Substantia nigra (tissue), 51 donors: ENCODE measurements at places on chromosomes 6 and 20.

GRCh38 chr6:138692058-138692977 lies 81.3 kb upstream of the CCDC28A start:
- DNase-seq, result peak; percentile 64

- no peak for DNase-seq
Measured at GRCh38 chr6:151128763-151129370, 110.9 kb upstream of the AKAP12 start.

DNA sequence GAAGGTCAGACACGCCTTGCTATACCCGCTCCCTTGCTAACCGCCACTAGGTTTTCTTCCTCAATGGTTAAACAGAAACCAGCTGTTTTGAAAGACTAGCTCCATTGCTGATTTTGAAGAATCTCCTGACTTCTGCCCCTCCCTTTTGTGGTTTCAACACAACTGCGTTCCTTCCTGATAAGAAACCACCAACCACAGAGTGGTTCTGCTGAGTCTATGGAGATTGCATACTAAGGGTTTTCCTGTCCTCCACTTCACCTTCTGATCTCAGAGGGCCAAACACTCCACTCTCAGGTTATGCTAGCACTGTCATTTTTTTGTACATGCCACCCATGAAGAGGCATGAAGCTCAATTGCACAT lies 207.9 kb downstream of the MYLK4 start:
- DNase-seq, result no peak

DNA sequence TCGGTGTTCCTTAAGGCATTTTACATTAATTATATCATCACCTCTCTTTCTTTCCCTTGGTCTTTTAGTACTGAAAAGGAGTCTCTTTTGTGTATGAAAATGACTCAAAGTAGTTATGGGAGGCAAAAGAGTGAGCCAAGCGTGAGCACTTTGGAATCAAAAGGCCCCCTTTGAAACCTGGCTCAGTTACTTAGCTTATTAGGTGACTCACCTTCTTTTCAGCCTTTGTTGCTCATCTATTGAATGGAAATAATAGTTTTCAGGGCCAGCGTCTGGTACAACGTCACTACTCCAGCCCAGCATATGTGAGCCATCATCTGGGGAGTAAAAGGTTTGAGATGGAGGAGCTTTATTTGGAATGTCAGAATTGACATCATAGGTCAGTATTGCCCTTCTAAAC lies 147.4 kb upstream of the SCGN start:
- DNase-seq, result no peak

- DNase-seq, result no peak
Measured at GRCh38 chr6:22825210-22825609, 255.8 kb downstream of the HDGFL1 start.

- DNase-seq, result no peak
Measured at GRCh38 chr6:25136854-25137253, 142.3 kb upstream of the CARMIL1 start.

DNA sequence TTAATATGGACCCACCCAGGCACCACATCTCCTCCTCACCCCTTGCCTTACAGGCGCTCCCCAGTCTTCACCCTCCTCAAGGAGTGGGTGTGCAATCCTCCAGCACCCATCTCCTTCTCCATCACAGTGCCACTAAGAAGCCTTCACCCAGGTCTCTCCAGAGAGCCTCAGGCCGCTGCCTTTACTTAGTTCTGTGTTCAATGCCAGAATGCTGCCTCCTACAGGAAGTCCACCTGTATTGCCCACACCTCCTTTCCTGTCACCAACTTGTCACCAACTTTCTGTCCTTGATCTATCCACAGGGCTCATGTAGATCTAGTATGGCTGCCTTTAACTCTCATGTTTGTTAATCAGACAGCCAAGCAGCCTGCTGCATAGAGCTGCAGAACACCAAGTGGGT lies 586 bp upstream of the LST1 start:
- DNase-seq, result no peak

DNA sequence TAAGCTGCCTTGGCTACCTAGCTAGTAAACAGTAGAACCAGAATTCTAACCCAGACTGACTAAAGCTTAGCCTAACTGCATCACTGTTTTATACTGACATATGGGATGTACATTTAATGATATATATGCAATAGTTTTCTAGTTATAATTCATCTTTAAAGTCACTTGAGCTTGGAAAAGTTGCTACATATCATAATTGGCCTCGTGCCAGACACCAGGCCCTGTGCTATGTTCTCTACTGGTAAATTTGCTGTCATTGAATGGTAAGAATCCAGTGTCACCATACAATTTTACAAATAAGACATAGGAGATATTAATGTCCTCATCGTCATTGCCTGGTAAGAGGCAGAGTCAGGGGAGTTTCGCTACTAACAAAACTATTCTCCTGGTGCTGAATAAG lies 396.8 kb downstream of the CDKAL1 start:
- DNase-seq, result no peak

DNA sequence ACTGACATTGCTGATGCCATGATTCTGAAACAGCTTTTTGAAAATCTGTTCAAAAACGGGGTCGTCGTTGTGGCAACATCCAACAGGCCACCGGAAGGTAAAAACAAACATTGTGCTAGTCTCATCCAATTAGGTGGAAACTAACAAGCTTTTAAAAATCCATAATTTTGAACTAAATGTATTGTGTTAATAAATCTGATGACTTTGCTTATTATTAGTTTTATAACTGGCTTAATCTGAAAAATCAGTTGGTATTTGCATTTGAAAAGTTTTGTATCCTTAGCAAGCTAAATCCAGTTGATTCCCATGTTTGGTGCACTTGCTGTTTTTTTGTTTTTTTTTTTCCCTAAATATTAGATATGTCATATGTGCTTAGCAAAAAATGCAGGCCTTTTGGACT lies 71.4 kb downstream of the AFG1L start:
- no peak for DNase-seq

GRCh38 chr6:7243179-7243981 lies 69.6 kb downstream of the SSR1 start:
- DNase-seq, result no peak

DNA sequence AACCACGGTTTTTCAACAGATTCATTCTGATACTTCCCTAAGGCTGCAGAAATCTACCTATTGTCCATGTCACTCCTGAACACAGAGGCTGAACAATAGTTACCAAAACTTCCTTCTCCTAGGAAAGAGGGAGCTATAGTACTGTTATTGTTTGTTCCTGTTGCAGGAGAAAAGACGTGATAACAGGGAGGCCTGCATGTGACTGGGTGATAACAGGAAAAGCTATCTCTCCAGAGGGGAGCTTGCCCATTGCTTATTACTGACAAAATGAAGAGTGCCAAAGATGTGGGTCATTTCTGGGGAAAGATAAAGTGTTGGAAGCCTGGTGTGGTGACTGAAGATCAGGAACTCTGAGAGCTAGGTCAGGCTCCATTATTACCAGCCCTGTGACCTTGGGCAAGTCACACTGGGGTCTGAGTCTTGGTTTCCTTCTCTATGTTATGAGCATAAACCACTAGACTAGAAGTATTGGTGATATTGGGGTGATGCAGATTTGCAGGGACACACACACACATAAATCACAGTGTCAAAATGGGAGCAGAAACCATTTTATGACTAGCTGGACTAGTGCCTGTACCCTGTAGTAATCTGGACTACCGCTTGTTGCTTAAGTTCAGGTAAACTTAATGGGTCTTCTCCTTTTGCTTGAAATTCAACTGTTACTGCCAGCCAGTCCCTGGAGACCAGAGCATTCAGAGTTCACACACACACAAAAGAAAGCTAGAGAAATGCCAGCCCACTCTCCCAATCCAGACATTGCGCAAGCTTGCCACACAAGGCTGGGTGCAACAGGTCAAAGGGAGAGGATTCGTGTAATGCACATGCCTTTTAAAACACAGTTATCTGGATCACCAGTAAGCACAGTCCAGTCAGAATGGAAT lies 136.0 kb upstream of the CNR1 start:
- no peak for DNase-seq

- no peak for DNase-seq
Measured at GRCh38 chr20:51856432-51856831, 54.1 kb upstream of the SALL4 start.

DNA sequence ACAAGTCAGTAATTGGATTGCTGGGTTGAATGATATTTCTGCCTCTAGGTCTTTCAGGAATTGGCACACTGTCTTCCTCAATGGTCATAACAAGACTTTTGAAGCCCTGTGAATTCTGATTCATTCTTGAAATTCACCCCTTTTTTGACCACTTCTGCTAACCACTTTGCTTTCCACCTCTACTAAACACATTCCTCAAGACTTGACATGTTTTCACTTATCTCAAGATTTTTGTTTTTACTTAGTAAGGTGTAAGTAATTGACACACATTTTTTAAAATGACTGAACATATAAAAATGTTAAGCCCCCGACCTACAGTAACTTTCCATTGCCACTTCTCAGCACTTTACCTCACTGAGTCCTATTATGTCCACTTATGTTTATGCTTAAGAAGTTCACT lies 239.1 kb downstream of the GRM1 start:
- DNase-seq, result no peak

DNA sequence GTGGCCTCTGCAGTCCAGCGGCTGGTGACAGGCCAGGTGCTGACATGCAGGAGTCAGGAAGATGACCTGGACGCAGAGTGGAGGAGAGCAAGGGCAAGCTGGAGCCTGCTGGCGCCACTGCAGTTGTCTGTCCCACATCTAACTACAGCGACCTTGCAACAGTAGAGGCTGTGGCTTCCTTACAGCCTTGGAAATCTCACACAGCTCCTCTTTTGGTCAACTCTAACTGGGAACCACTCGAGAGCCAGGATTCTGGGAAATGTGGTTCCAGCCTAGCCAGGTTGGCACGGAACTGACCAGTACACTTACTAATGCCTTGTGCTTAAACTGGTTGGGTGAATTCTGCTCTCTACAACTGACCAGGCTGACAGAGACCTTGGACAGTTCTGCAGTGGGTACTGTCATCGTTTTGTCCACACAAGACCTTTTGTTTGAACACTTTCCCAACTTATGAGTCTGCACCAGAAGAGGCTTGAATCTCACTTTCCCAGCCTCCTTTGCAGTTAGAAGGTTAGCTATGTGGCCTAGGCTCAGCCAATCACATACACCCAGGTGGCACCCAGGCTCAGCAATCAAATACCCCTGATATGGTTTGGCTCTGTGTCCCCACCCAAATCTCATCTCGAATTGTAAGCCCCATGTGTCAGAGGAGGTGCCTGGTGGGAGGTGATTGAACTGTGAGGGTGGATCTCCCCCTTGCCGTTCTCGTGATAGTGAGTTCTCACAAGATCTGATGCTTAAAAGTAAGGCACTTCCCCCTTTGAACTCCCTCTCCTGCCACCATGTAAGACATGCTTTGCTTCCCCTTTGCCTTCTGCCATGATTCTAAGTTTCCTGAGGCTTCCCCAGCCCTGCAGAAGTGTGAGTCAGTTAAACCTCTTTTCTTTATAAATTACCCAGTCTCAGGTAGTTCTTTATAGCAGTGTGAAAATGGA lies 153.5 kb downstream of the ZMYND8 start:
- no peak for DNase-seq

- no peak for DNase-seq
Measured at GRCh38 chr6:20919677-20920385, 385.6 kb downstream of the CDKAL1 start.

DNA sequence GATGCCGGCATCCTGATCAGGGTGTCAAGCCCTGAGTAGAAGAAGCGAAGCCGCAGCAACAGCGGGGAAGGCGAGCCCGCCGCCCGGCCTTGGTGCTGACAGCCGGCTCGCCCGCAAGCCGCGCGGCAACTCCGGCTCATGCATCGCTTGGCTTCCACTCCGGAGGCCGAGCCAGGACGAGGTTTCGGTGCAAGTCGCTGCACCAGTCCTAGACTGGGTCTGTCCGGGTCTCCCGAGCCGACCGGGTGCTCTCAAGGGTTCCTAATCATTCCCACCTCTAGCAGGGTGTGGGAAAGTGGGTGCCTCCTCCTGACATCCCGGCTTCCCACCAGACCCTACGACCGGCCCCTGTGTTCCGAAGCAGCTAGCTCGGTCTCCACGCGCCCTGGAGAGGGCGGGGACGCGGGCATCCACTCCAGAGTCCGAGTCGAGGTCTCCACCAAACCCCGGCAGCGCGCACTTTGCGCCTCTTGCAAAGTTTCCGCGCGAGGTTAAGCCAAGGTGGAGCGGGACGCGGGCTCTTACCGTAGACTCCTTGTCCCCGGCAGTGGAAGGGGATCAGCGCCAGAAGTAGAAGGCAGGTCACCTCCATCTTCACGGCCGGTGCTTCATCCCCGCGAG lies 1.4 kb downstream of the MDGA1 start:
- no peak for DNase-seq

DNA sequence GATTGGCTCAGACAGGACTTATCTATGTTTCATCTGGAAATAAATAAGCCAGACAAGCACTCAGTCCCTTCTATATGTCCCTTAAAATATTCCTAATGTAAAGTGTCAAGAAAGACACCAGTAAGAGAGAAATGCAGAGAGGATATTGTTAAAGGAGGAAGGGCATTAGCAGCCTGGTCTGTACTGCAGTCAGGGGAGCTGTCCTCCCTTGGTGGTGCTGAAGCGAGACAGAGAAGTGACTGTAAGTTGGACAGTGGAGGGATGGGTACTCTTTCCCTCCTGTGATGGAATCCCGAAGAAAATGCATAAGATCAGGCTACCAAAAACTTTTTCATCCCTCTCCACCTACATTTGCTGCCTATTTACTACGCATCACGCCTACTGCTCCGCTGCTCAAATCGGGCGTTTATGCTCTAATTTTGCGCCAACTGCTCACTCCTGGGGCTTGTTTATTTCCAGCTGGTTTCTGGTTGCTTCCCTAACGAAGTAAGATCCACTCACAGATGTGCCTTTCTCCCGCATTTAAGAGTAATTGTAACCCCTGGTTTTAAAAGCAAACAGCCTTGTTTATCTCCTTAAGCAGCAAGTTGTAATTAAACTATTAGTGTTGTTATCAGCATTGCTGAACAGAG lies 35.2 kb downstream of the PHACTR1 start:
- peak; percentile 6 for DNase-seq

- no peak for DNase-seq
Measured at GRCh38 chr6:169093066-169093723, 160.5 kb downstream of the THBS2 start.

GRCh38 chr6:67642582-67642981 lies 992.5 kb upstream of the ADGRB3 start:
- DNase-seq, result no peak

DNA sequence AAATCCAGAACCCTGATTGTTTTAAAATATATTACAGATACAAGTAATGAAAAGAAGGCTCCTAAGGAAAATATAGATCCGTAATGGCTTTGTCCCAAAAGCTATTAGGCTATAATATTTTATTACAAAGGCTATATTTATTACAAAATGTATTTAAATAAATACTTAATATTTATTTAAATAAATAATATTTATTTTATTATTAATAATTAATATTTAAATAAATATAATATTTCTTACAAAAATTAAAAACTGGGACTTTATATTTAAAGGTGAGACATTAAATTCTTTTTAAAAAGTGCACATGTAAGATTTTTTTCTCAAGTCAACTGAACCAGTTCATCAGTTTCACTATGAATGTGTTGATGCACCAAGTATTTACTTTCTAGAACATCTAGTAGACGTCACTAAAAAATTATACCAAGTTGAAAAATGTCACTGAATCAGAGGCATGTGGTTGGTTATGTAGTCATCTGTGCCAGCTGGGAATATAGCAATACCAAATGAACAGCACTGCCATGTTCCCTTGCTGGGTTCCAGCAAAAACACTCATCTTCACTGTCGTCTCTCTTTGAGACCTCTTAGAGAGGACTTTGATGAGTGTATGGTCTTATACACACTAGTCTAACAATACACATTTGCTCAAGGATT lies 278.9 kb downstream of the ESR1 start:
- DNase-seq, result no peak
